Activated T-cell treated with anti-CD3 and anti-CD28 coated beads for 1 hour (primary cell): ENCODE measurements at places on chromosomes 7 and 10.

- DNase-seq, result no peak
Observed at GRCh38 chr7:17402628-17403278, 104.3 kb downstream of the AHR start.

GRCh38 chr10:83603708-83604107 lies 535.6 kb upstream of the GHITM start:
- no peak for DNase-seq

DNA sequence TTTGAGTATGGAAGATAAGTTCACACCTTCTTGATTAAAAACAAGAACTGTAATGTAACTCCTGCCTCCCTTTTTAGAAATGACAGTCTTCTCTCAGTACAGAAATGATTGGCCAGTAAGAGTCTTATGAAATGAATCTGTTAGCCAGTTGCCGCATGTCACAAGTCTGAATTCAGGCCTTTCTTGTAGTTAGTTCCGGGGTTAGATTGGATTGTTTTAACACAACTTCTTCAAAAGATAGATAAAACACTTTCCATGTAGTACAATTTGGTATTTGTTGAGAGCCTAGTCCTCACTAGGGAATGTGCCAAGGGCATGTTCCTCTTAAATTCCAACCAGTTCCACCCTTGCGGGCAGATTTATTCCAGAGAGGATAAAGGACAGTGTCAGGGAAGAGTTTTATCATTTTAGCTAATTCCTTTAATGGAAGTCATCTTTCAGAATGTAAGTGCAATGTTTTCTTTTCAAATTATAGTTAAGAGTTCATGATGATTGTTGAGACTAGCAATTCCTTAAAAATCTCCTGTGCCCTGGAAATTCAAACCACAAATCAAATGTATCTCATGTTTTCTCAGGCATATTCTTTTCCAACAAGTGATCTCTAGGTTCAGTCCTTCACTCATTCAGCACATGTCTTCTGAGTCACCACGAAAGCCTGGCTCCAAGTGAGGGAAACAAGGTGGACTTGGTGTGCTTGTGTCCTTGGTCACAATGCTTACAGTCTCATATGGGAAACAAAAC lies 4.1 kb downstream of the FHIP2A start:
- no peak for DNase-seq

- DNase-seq, result no peak
Observed at GRCh38 chr10:33093362-33093761, 135.3 kb upstream of the ITGB1 start.

- no peak for DNase-seq
Observed at GRCh38 chr7:149886018-149886415, 12.2 kb downstream of the ATP6V0E2 start.
